H1 (cell line): ENCODE measurements at places on chromosomes 7 and 10. TPM values are rescaled to one million over a fixed set of nuclear protein-coding genes. Genes with fewer than 3 reads are reported as not detected.

Gene PRDX3
- total RNA-seq, result 194 and 208 TPM in 2 replicates

Gene MPP7
- 9.3 and 9.8 TPM in 2 replicates for total RNA-seq

Gene PRXL2A
- total RNA-seq, result 58.3 and 60.1 TPM in 2 replicates

Gene ENKUR
- not detected in 2 replicates for total RNA-seq

Gene FAM24A
- not detected in 2 replicates for total RNA-seq

Gene TRIM8
- total RNA-seq, result 35.4 and 38.8 TPM in 2 replicates

Gene KLLN
- 0.71 and 0.73 TPM in 2 replicates for total RNA-seq

Gene GIMAP5
- total RNA-seq, result not detected in 2 replicates

Gene STEAP4
- total RNA-seq, result 0.08 TPM in 1 of 2 replicates, not detected in the other

Gene PPP1R17
- total RNA-seq, result 2.5 and 3.8 TPM in 2 replicates

Gene NRCAM
- 3.8 and 4.3 TPM in 2 replicates for total RNA-seq

Gene SAP25
- total RNA-seq, result 5.4 and 5.8 TPM in 2 replicates

Gene ASZ1
- total RNA-seq, result not detected in 2 replicates

Gene TRPV5
- not detected in 2 replicates for total RNA-seq

Gene LMTK2
- 26.8 and 30.7 TPM in 2 replicates for total RNA-seq

- DNase-seq, result no peak
These were observed 24.8 kb downstream of the GBX1 start for GRCh38 chr7:151142686-151143040.

- DNase-seq, result no peak
These were observed 6.9 kb upstream of the CREB3L2 start for GRCh38 chr7:138008588-138009349.

GRCh38 chr10:113047605-113047962 is 97.5 kb downstream of the TCF7L2 start:
- DNase-seq, result no peak

DNA sequence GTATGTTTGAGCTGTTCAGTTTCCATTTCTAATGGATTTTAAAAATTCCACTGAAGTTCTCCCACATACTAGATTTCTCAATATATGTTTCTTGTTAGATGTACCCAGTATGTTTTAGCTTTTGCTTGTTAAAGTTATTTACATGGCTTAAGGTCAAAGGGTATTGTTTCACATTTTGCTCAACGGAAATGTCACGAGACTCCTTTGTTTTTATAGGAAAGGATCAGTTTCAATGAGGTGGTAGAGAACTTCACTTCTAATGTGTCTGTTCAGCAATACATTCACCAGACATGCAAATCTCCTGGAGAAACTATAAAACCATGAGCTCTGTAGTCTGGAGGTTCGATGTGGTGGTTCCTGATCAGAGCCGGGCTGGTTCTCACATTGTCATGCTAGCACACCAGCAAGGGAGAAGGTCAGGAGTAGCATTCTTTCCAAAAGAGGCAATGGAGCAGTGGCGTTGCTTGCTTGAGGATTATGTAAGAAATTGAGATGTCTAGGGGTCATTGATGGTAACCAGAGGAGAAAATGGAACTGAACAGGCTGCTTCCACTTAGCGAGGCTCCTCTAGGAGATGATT is 114.0 kb downstream of the RAB18 start:
- DNase-seq, result no peak

DNA sequence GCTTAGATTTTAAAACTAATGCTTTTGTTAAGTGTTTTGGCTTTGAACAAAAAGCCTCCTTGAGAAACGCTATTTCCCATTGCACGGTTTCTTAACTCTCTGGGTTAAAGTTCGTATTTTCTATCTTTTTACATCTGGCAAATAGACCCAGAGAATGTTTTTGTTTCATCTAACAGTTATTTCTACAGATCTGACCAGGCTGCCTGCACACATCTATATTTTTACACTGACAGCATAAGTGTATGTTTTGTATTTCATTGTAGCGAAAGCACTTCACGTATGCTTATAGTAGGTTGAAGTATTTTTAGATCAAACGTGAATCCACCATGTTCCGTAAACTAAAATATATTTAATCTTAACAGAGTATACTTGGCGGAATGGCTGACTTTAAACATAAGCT is 477.3 kb downstream of the SDK1 start:
- no peak for DNase-seq

- no peak for DNase-seq
These were observed 46.0 kb downstream of the SH2D4B start for GRCh38 chr10:80583685-80584084.

- DNase-seq, result peak; percentile 21
These were observed 54.9 kb upstream of the TMEM273 start for GRCh38 chr10:49243139-49243538.

DNA sequence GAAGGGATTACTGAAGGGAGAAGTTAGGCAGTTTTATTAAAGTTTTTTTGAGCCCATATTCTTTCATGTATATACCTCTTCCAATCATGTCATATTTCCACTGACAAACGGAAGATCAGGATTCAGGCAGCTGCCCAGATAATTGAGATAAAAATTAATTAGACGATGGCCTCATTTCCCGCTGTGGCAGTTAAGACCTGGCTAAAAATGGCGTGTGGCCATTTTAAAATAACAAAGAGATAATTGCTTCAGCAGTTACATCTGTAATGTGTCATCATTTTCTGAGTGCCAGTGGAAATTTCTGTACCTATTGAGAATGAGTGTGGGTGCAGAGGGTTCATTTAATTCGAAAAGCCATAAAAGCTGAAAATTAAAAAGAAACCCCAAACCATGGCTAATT is 215.1 kb downstream of the STK31 start:
- DNase-seq, result no peak

- DNase-seq, result no peak
These were observed 604.6 kb downstream of the GRID1 start for GRCh38 chr10:85761906-85762445.

GRCh38 chr7:41199136-41199535 is 503.8 kb downstream of the INHBA start:
- no peak for DNase-seq

DNA sequence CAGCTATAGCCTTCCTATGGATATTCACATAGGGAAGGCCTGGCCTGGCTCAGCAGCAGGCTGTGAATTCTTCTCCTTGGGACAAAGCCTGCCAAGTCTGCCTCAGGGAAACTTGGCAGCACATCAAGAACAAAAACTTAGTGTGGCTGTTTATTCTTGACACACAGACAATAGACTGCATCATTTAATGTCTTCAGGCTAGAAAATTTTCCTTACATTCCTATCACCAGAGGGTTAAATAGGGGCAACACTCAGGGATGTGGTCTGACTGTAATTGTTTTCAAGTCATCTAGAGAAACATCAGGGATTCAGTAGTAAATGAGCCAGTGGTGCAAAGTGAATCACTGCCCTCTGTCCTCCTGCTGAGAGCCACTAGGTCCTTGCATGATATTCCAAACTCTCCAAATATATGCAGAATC is 137.3 kb downstream of the SEMA3C start:
- DNase-seq, result no peak

DNA sequence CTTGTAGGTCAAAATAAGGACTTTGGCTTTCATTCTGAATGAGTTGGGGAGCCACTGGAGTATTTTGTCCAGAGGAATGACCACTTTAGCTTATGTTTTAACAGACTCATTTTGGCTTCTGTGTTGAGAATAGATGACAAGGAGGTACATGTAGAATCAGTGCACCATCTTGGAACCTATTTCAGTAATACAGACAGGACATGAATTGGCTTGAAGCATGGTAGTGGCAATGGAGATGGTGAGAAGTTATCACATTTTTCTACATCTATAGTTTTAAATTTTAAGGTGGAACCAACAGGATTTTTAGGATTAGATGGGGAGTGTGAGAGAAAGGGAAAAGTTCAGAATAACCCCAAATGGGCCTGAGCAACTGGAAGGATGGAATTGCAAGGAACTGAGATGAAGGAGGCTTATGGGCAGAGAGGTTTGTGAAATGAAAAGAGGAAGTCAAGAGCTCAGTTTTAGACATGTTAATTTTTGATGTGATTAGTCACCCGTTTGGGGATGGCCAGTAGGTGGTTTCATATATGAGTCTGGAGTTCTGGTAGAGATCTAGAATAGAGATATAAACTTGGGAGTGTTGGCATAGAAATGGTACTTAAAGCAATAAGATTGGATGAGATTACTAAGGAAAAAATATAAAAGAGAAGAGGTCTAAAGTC is 89.2 kb upstream of the JAZF1 start:
- no peak for DNase-seq

DNA sequence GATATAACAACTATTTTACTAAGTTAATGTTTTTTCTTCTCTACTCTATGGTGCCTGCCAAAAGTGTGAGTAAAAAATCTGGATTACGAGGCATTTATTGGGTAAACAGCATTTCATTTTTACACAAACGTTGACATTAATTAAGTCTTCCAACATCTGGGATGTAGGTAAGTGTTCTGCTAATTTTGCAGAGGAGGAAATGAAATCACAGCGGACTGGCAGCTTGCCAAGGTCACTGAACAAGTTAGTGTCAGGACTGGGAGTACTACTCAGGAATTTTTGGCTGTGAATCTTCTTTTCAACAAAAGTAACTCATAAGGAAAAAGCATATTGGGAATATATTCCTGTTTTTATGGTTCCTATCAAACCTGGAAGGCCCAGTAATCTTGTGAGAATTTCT is 612.1 kb upstream of the FZD8 start:
- no peak for DNase-seq

DNA sequence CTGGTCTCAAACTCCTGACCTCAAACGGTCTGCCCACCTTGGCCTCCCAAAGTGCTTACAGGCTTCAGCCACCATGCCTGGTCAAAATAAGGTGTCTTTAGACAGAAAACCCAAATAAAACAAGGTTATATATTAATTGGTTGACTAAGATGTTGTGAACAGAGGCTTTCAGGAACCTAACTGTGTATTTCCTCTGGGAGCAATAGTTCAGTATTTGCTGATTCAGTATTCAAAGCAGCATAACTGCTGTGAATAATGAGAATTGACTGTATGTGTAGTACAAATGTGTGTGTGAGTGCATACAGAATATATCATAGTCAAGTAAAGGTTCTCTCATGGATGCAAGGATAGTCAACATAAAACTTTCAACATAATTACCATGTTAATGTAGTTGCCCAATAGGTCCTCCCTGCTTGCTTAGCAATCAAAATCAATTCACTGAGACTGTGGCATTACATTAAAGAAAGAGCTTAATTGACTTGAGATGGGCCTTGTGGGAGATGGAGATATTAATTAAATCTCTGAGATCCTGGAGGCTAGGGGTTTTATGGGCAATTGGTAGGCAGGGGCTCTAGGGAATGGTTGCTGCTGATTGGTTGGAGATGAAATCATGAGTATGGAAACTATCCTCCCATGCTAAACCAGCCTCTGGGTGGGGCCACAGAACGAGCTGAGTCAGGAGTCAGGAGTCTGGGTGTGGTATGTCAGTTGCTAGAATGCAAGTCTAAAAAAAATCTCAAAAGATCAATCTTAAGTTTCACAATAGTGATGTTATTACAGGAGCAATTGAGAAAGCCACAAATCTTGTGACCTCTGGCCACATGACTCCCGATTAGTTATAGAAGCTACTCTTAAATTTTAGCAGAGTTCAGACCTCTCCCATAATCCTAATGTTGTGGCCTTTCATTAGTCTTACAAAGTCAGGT is 162.7 kb downstream of the AKR1D1 start:
- DNase-seq, result no peak

DNA sequence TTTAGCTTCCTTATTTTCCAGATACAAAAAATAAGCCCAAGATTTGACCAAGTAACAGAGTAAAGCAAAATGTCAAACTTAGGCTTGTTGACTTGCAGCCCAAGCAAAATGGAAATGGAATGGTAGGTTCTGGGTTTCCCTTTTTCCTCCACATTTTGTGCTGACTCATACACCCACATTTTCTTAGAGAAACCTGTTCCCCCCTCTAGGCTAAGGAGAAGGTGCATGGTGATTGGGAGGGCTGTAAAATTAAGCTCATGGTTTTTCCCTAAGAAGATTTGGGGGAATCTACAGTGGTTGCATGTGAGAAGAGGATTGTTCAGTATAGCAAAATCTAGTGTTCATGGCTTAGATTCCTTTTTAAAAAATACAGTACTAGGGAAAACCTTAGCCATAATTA is 127.4 kb downstream of the ARL4A start:
- no peak for DNase-seq

DNA sequence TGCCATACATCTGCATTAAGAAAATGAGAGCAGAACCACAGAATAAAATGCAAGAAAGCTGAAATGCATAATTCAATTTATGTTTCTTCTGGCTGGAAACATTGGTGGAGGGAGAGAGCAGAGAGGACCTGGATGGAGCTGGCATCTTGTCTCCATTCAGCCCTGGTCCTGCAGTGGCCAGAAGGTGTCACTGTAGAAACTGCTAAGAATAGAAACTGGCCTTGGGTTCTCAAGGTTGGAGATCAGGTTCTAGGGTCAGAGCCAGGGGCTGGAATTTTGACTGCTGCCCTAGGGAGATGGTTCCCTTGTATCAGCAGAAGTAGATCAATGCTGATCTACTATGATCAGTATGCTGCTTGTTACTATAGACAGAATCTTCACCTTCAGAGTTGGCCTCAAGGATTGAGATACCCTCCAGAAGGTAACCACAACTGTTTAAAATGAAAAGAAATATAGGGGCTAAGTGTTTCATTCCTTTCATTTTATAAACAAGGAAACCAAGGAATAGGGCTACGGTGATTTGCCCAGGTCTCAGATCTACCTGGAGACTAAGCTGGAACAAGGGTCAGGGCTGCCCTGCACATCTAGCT is 13.1 kb downstream of the TAS2R41 start:
- DNase-seq, result no peak

- no peak for DNase-seq
These were observed 1.5 kb upstream of the HTR7 start for GRCh38 chr10:90859321-90859751.
